Cortex of kidney (tissue), 1 donor: ENCODE measurements at places on chromosomes 2 and 18.

- peak; percentile 9 for DNase-seq
These were observed at the start of gene AGBL5 for GRCh38 chr2:27050996-27051901. Gene AGBL5 (plus strand): TSS chr2:27051668. CDS start chr2:27052959, 1,291 bp downstream.

- no peak for DNase-seq
These were observed 127.1 kb downstream of the SOCS6 start for GRCh38 chr18:70415823-70416488.

DNA sequence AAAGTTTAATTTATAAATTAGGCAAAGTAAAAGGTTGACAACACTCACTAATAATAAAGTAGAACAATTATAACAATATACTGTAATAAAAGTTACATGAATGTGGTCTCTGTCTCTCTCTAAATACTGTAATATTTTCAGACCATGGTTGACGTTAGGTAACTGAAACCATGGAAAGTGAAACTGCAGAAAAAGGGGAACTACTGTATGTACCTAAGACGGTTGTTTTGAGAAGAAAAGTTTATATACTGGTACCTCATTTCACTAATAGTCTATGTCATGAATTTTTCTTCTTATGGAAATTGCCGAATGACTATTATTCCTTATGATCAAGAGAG is 166.7 kb upstream of the ZNF521 start:
- DNase-seq = no peak

- no peak for DNase-seq
These were observed 344.5 kb downstream of the DPP10 start for GRCh38 chr2:114786901-114787300.

- no peak for DNase-seq
These were observed 52.3 kb downstream of the PAPOLG start for GRCh38 chr2:60808330-60808801.

DNA sequence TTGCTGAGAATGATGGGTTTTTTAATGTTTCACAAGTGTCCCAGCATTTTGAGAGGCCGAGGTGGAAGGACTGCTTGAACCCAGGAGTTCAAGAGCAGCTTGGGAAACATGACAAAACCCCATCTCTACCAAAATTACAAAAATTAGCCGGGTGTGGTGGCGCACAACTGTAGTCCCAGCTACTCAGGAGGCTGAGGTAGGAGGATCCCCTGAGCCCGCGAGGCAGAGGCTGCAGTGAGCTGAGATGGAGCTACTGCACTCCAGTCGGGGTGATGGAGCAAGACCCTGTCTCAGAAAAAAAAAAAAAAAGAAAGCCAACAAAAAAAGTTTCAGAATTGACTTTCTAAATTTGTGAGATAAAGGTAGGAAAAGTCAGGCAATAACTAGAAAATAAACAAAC is 8.7 kb downstream of the TFCP2L1 start:
- DNase-seq = no peak

GRCh38 chr2:38438883-38439612 is 62.0 kb upstream of the ATL2 start:
- no peak for DNase-seq

DNA sequence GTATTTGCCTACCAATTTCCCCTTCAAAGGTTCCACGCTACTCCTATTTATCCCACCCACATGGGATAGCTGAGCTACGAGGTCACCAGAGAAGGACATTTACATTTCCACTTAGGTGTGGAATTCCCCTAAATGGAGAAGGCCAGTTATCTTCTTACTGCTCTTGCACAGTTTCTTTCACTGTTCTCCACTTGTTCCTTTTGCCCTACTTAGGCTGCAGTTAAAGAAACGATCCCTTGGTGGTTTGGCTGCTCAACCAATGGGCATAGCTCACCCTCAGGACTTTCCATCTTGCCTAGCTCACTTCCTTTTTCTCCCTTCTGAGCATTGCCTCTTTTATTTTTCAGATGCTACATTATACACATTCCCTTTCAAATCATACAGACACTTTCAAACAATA is 11.2 kb upstream of the NABP1 start:
- DNase-seq = no peak

DNA sequence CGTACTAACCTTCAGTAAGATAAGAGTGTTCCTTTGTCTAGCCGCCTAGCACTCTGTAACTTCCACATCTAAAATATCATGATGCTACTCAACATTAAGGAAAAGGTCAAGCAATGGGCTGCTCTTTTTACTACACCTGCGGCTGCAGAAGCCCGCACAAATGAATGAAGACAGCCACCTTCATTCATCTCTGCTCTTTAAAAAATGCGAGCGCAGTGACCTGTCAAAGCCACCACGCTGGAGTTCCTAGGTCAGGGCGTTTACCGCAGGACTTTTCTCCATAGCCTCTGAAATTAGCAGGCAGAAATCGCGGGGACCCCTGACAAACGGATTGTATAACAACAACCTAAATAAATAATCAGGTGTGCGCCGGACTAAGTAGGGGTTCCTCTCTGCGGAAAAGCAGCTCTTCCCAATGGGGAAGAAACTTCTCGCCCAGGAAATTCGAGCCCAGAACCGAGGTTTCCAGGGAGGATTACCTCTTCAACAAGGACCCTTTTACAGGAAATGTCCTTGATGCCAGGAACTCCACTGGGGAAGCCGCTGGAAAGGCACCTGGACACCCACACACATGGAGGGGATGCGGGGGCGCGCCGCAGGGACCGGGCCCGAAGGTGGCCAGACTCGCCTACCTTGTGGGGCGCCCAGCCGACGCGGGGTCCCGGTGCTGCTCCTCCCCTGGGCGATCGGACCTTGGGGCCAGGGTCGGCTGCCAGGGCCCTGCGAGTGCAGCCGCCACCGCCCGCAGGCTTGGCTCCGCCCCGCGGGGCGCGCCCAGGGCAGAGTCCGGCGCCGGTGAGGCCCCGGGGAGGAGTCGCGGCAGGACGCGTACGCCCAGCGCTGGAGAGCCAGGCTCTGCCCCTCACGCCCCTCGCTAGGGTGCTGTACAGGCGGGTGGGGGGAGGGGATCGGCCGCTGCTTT is at the start of gene CCDC68:
Gene CCDC68, minus strand, starts transcription at position 758 of the 922 bp plus-strand sequence. CDS start 16,670 bp downstream, outside the sequence.
- DNase-seq = no peak

- DNase-seq = no peak
These were observed 35.8 kb downstream of the MTERF4 start for GRCh38 chr2:241066171-241066892.

- DNase-seq = no peak
These were observed 812 bp upstream of the KCNG3 start for GRCh38 chr2:42494355-42495233.

- no peak for DNase-seq
These were observed 240.8 kb downstream of the BCL11A start for GRCh38 chr2:60312618-60313017.

DNA sequence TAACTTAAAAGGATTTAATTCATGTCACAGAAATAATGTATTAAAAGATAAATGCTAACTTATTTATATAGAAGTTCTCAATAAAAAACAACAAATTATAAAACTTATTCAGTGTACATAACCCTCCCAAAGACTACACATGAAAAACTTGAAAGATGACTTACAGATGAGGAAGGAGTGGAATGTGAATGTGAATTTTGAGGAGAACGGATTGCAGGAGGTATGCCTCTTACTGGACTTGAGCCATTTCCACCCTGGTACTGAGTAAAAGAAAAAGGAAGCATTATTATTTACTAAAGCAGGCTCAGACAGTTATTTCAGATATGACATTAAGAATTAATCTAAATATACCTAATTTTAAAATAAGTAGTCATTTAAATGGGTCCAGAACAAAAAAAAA is 104.4 kb downstream of the TLK1 start:
- no peak for DNase-seq

DNA sequence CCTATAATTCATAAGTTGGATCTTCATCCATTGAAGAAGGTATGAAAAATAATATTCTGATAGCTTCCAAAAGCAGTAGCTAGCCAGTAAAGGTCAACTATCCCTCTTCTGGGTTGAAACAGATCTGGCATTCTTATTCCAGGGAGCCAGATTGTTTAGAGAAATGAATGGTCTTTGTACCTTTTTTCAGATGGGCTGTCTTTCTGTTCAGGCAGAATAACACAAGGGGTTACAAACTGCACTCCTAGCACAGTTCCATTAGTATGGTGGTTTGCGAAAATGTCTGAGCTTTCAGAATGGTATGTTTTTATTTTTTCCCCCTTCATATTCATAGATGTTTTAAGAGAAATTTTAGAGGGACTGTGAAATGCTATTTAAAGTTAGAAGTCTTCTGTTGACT is 47.5 kb upstream of the TMEM178A start:
- no peak for DNase-seq
